A549 treated with Hydrocortisone at 1 μM for 4 hours (cell line): ENCODE measurements at places on chromosomes 11 and 22. TPM values are rescaled to one million over a fixed set of nuclear protein-coding genes. Genes with fewer than 3 reads are reported as not detected.

The B3GAT1 gene
- total RNA-seq: 0.02 to 0.07 TPM in 2 of 5 replicates, not detected in the others

The PHOX2A gene
- not detected in 5 replicates for total RNA-seq

The LIF gene
- 28.2 to 31.6 TPM (median 30.1 TPM) in 5 replicates for total RNA-seq

The DUSP18 gene
- 3.9 to 5.9 TPM (median 5.5 TPM) in 5 replicates for total RNA-seq

The DNAJB7 gene
- not detected in 5 replicates for total RNA-seq

The DEUP1 gene
- 0.05 TPM in 1 of 5 replicates, not detected in the others for total RNA-seq

The MLC1 gene
- 0.02 TPM in 1 of 5 replicates, not detected in the others for total RNA-seq
